Stimulated activated effector memory CD8-positive, alpha-beta T cell treated with anti-CD3 and anti-CD28 coated beads, Interleukin-12 subunit alpha, Interleukin-12 subunit beta, amount 100 ng/mL, for 72 hours (primary cell): ENCODE measurements at places on chromosomes 11 and 22.

GRCh38 chr11:5229356-5229755, 2.5 kb upstream of the HBB start:
- DNase-seq: no peak

DNA sequence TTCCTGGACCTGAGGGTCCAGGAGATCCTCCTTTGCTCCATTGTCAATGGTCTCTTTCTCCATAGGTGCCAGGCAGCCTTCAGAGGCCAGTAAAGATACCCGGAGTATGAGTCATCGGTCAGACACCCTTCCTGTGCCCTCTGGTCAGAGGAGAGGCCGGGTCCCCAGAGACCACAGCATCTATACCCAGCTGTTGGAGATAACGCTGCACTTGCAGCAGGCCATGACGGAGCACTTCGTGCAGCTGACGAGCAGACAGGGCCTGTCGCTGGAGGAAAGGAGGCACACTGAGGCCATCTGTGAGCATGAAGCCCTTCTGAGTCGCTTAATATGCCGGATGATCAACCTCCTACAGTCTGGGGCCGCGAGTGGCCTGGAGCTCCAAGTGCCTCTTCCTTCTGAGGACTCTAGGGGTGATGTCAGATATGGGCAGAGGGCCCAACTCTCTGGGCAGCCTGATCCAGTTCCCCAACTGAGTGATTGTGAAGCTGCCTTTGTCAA, at the start of gene ACCSL:
TSS of gene ACCSL (plus strand) at position 51 of the 501 bp plus-strand sequence. CDS start at position 107, 56 bp downstream.
- DNase-seq: no peak

- DNase-seq: no peak
Observed at GRCh38 chr11:127071606-127072005, 71.0 kb upstream of the KIRREL3 start.

- peak; percentile 54 for DNase-seq
Observed at GRCh38 chr11:126416542-126417090, 61.1 kb downstream of the ST3GAL4 start.

GRCh38 chr11:9651899-9652748, 11.8 kb upstream of the SWAP70 start:
- DNase-seq: no peak

- no peak for DNase-seq
Observed at GRCh38 chr11:69174841-69175240, 19.1 kb downstream of the SMIM38 start.

DNA sequence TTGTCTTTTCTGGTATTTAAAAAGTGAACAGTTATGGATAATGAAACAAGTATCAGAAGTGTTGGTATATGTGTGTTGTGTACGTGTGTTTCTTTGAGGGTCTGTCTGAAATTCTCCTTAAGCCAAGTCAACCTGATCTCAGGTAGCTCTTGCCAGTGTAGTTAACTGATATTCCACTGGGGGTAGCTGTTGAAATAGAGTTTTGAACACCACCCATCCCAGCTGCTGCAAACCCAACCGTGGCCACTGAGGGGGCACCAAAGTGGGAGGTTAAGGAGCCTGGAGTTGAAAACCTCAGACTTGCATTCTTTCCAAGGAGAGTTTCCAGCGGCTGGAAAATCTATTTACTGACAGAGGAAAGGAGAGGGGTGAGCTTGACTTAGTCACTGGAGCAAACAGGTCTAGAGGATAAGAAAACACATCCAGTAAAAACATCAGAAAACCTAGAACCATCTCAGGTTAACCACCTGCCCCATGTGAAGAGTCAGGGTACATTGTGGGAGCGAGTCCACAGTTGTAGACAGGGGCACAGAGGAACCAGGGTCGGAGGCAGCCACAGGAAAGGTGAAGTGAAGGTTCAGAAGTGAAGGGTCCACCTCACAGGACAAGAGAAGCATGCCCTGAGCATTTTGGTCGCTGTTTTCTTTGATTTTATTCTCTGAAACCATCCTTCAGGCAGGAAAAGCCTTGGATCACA, 8.8 kb upstream of the CUL5 start:
- DNase-seq: no peak

- DNase-seq: no peak
Observed at GRCh38 chr11:68010090-68011041, at the start of gene ALDH3B1. Gene ALDH3B1 (plus strand): TSS chr11:68010327. CDS start chr11:68015298, 4,971 bp downstream.

GRCh38 chr11:62373464-62374119, 36.3 kb downstream of the ASRGL1 start:
- no peak for DNase-seq

DNA sequence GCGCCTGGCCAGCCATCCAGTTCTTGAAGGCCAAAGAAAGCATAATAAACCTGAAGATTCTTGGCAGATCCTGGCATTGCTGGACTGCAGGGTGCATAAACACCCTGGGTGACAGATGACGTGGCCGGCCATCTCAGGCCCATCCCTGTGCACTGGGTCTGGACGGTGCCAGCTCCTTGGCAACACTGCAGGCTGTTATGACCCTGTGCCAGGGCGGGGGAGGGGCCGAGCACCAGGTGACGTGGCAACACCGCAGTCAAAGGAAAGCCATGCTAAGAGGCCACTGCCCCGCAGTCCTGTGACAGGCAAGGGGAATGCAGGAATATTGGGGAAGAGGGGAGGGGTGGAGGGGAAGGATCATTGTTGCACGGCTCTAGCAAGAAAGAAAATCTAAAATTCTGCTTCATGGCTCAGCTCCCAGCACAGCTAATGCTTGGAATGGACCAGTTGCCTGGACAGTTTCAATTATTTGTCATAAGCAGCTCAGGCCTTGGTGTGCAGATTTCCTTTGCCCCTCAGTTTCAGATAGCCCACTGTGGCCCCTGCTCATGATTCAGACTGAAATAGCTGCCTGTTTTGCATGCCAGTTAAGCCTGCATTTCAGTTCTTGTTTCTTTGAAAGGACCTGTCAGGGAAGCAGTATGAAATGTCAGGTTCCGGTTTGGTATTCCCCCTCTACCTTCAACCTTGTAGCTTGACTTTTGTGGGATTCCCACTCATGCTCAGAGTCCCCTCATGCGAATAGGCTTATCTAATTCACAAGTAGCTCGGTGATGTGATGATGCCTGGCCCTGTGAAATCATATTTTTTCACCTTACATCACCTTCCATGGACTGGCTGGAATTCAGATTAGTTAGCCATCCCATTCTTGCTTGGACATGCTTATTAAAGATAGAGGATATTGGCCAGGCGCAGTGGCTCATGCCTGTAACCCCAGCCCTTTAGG, 29.7 kb upstream of the DDX6 start:
- DNase-seq: peak; percentile 52

- no peak for DNase-seq
Observed at GRCh38 chr11:57239348-57239747, 2.3 kb upstream of the APLNR start.

GRCh38 chr11:99638073-99638553, 617.4 kb downstream of the CNTN5 start:
- DNase-seq: no peak

GRCh38 chr11:46655631-46656030, 38.3 kb downstream of the ATG13 start:
- DNase-seq: no peak

- DNase-seq: no peak
Observed at GRCh38 chr11:35211952-35212351, 73.0 kb downstream of the CD44 start.

DNA sequence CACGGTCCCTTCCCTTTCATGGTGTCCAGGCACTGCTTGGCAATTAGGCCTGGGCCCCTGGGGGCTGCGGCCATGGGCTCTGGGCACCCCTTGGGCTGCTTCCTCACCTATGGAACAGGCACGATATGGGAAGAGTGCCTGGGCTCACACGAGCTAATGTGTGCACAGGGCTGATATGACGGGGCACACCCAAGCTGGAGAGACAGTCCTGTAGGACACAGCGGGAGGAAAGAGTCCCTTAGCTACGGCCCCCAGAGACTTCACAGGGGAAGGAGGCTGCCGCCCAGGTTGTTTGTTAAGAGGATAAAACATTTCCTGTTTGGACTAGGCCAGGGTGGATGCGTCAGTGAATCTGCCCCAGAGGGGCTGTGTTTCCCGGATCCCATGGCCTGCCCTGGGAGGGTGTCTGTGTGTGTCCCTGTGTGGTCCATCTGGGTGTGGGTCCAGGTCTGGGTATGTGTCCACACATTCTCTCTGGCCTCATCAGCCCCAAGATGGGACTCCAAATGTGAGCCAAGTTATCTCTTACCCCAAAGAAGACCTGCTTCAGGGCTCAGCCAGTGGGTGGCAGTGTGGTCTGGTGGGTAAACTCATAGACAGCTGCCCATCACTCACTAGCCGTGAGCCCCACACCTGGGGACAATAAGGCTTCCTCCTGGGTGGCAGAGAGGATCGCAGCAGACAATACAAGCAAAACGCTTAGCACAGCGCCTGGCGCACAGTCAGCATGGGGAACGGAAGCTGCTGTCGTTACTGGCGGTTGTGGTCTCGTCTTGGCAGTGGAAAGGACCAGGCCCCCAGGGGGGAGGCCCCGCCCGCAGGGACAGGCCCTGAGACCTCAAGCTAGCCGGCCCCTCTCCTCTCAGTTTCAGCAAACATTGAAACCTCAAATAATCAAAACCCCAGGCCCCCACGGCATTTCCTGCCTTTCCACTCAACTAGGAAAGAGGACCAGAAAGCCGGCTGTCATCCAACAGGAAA, 3.2 kb upstream of the EMID1 start:
- peak; percentile 87 for DNase-seq
